ENCODE measurements at places on chromosomes 5 and 9.

DNA sequence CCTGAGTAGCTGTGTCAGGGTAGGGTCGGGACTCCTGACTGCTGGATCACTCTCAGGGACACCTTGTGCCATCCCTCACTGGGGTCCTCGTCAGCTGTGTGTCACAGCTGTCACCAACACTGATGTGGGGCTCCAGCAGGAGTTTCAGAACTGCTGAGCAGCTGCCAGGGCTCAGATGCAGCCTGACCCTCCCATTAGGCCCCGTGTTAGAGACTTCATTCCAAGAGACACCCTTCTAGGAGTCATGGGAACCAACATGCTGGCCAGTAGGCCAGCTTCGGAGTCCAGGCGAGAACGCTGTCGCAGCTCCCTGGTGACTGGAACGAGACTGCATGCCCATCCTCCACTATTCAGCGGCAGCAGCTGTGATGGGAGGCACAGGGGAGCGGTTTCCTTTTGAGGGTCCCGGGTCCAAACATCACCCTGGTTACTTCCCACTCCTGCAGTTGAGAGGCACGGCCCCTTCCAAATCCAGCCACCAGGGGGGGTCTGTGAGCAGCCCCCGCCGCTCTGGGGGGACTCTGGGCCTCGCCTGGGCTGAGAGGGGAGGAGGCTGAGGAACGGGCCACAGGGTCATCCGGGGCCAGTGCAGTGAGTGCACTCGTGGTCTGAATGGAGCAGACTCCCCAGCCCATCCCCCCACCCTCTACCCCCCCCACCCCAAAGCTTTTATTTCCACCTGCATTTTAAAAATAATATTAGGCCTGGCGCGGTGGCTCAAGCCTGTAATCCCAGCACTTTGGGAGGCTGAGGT, 12.6 kb upstream of the TCF7 start:
- DNase-seq = no peak

GRCh38 chr5:1515311-1515920, 8.3 kb downstream of the LPCAT1 start:
- DNase-seq = no peak

GRCh38 chr9:99720455-99721050, 101.1 kb upstream of the NR4A3 start:
- no peak for DNase-seq

GRCh38 chr5:14209836-14210235, 66.7 kb downstream of the TRIO start:
- no peak for DNase-seq
